ENCODE measurements at places on chromosomes 2 and 18. TPM values are rescaled to one million over a fixed set of nuclear protein-coding genes. Genes with fewer than 3 reads are reported as not detected.

XDH gene
- polyA plus RNA-seq, result 0.37 TPM

TDRD15 gene
- not detected for polyA plus RNA-seq

GRCh38 chr2:152449578-152449977 lies 114.6 kb downstream of the FMNL2 start:
- no peak for DNase-seq

DNA sequence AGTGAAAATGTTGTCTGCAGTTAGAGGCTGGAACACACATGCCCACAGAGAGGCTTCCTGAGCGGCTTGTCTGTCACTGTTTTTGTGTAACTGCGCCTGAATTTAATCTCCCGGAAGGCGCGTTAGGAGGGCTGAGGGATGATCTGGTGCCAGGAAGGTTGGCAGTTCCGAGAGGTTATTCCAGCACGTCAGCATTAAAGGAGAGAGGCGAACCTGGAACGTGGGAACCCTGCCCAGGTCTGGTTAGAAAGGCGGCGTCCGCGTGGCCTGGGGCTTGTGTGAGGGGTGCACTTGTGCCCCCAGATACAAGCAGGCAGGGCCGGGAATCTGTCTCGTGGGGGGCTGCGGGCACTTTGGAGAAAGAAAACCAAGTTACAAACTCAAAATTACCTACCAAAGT lies 75.3 kb downstream of the NFATC1 start:
- no peak for DNase-seq

ANKRD23 gene
- 7.9 TPM for polyA plus RNA-seq

DNA sequence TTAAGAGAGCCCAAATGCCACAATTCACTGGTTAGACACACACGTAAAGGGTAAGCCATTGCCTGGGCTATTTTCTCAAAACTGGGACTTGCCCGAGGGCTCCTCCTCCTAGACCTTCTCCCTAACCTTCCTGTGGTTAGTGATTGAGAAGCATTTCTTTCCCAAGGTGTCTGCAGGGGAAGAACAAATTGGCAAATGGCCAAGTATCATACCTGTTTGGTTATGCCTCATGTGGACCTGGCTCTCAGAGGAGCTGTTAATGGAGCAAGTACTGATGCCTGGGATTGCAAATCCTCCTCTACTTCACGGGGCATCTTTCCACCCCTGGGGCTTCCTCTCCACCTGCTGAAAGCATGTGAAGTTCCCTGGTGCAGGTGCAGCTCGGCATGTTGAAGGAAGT lies 187.5 kb upstream of the CYRIA start:
- no peak for DNase-seq

GRCh38 chr2:216113572-216113971 lies 4.4 kb downstream of the XRCC5 start:
- no peak for DNase-seq

NAT8 gene
- 1.2 TPM for polyA plus RNA-seq

Data from left lung (tissue), 14 donors.